ENCODE measurements at places on chromosomes 11 and 22. TPM values are rescaled to one million over a fixed set of nuclear protein-coding genes. Genes with fewer than 3 reads are reported as not detected.

- peak; percentile 16 for DNase-seq
Observed at GRCh38 chr11:69922015-69922595, 102.9 kb upstream of the FGF3 start.

SCGB1A1 gene
- total RNA-seq = not detected

DNA sequence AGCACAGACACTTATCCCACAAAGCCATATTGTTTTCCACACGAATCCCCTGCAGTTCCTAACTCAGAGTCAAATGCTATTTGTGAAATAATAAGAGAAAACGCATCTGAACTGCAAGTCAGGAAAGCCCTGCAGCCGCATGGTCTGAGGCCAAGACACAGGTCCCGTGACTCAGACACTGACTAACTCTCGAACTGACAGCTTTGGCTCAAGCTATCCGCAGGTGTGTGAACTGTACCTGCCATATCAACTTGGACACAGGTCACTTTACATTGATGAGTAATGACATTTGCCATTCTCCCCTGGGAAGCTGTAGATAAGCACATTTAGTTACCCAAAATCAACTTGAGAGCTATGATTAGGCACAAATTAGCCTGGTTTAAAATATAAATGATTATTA is 34.9 kb upstream of the NFRKB start:
- DNase-seq = no peak

DNA sequence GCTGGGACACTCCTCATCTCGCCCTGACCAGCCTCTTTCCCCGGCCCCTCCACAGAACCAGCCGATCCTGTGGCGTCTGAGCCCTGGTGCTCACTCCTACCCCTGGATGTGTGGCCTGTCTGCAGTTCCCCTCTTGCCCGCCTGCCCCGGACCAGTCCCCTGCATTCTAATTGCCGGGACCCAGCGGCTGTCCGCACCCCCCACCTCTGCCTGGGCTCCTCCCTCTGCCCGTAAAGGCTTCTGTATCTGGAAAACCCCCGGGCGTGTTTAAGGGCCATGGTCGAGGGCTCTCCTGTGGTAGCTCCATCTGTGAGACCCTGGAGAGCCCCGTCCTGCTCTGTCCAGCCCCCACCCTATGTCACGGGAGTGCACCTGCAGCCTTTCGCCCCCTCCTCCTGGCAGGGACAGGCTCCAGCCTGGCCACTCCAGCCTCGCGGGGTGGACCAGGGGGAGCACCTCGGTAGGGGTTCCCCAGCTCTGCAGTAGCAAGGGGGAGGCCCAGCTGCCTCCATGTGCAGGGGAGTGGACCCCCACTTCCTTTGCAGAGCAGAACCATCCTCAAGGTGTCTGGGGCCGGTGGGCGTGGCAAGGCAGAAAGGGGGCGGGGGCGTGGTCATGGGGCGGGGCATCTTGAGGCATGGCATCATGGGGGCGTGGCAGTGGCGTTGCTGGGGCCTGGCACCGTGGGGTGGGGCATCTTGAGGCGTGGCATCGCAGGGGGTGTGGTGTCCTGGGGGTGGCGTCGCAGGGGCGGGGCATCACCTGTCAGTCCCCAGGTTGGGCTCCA is 430.4 kb downstream of the TBC1D22A start:
- DNase-seq = peak; percentile 86

NUCB2 gene
- 75.4 TPM for total RNA-seq

C11orf91 gene
- total RNA-seq = 0.70 TPM

PRR5 gene
- 46.2 TPM for total RNA-seq

DNA sequence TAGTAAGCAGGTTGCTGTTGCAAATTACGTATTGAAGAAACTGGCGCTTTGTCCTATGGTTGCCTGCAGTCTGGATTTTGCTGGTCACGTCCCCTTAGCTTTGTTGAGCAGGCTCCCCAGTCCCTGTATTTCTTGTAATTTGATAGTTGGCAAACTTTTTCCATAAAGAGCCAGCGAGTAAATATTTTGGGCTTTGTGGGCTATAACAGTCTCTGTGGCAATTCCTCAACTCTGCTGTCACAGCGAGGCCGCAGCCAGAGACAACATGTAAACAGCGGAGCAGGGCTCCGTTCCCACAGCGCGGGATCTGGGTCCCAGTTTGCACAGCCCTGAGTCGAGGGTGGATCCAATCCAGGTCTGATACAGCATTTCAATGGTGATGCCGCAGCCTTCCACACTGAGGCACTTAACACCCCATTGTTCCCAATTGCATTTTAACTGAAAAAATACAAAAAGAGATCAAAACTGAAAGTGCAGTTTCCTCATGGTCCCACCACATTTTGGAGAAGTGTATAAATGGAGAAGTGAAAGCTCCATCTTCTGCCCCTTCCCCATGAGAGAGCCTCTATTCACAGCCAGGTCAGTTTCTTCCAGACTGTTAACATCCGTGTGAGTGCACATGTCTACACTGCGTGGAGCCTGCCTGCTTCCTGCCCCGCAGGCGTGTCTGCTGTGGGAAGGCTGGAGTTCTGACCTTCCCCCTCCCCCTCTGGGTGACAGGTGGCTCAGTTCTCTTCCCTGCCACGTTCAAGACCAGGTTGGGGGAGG is 89.1 kb downstream of the RPS6KA4 start:
- peak; percentile 38 for DNase-seq

C11orf87 gene
- total RNA-seq = not detected

- peak; percentile 65 for DNase-seq
Observed at GRCh38 chr22:40324468-40325305, 21.6 kb upstream of the ADSL start.
